Activated CD4-positive, alpha-beta T cell treated with anti-CD3 and anti-CD28 coated beads, Interleukin-2, amount 10 ng/mL, durations not matched to agents 24 days and 14 days (primary cell): ENCODE measurements at places on chromosomes 1 and 21. TPM values are rescaled to one million over a fixed set of nuclear protein-coding genes. Genes with fewer than 3 reads are reported as not detected.

Gene LMX1A
- total RNA-seq: not detected in 2 replicates

Gene FMOD
- 1.4 and 1.9 TPM in 2 replicates for total RNA-seq

GRCh38 chr1:87942165-87942564, 613.5 kb downstream of the LMO4 start:
- H3K27me3 ChIP-seq: no peaks in the 10 kb centered on the region
- H3K4me1 ChIP-seq: no peaks in the 10 kb centered on the region
- H3K36me3 ChIP-seq: no peaks in the 10 kb centered on the region
- DNase-seq: no peak
- no peak overlapping the region for H3K4me3 ChIP-seq

DNA sequence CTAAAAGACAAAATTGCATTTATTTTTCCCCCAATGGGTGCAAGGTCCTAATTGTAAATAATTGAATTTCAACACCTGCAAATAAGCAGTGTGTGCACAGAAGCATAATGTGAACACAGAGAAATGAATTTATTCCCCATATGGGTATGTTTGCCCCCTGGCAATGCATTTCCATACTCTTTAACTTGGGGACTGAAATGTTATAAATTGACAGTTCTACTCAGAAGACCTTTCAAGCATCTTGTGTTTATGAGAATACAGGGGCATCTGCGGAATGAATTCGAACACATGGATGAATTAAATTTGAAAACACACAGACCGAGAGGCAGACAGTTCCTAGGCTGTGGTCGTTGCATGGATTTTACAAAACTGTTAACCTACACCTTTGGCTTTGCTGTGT, 3.5 kb downstream of the PBX1 start:
- no peak overlapping the region for H3K27ac ChIP-seq
- H3K27me3 ChIP-seq: peaks cover 35% of the 10 kb centered on the region
- H3K4me3 ChIP-seq: no peak overlapping the region
- DNase-seq: no peak
- no peaks in the 10 kb centered on the region for H3K36me3 ChIP-seq
- H3K4me1 ChIP-seq: peaks cover 2% of the 10 kb centered on the region

DNA sequence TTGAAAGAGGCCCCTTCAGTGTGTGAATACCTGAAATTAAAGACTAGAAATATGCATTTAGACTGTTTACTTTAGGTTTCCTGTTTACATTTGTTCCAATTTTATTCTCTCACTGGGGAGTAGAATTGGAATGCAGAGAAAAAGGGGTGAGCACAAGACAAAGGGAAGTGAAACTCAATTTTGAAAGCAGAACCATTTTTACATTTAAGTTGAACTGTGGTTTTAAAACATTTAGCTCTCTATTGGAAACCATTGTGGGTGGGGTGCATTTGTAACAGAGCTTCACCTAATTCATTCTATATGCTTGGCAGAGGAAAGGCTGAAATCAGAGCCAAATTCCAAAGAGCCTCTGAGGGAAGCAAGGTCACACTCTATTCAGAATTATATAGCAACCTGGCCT, 235.3 kb upstream of the C1orf105 start:
- DNase-seq: peak; percentile 60
- peaks cover 40% of the 10 kb centered on the region for H3K4me1 ChIP-seq
- peak overlapping the region; percentile 49 for H3K27ac ChIP-seq
- H3K4me3 ChIP-seq: no peak overlapping the region

DNA sequence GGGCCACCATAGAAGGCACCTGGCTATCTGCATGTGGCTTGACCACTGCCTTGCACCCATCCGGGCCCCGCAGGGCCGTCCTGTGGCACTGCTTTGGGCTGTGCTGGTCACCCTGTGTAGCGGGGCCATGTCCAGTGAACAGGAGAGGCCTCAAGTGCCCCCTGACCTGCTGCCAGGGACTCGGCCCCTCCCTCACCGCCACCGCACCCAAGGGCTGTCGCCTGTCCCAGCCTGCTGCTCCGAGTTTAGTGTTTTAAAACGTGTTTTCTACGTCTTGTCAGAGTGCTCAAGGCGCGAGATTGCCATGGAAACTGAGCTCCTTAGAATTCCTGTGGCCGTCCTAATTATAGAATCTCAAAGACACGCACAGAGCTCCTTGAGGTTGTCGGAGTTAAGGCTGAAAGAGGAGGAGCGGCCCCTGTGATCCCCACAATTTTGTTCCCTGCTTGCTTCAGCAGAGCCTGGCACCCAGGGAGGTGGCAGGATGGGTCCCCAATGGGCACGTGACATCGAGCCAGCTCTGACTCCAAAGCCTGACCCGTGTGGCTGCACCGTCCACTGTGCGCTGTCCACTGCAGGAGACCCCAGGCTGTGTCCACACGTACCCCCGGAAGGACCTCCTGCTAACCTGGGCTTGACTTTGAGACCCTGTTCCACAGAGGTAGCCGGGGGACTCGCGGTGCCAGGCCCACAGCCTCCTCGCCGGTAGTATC, 66.2 kb downstream of the FAAP20 start:
- H3K4me1 ChIP-seq: peaks cover 8% of the 10 kb centered on the region
- H3K36me3 ChIP-seq: no peaks in the 10 kb centered on the region
- H3K27ac ChIP-seq: no peak overlapping the region
- no peaks in the 10 kb centered on the region for H3K27me3 ChIP-seq

GRCh38 chr1:66624412-66625060, 90.6 kb downstream of the SGIP1 start:
- peak overlapping the region; percentile 80 for H3K27ac ChIP-seq
- no peaks in the 10 kb centered on the region for H3K36me3 ChIP-seq
- no peak overlapping the region for H3K4me3 ChIP-seq
- peaks cover 2% of the 10 kb centered on the region for H3K27me3 ChIP-seq

GRCh38 chr21:33011462-33011861, 14.3 kb upstream of the OLIG2 start:
- no peak for DNase-seq
- H3K27ac ChIP-seq: no peak overlapping the region
- peaks cover 25% of the 10 kb centered on the region for H3K27me3 ChIP-seq
- H3K4me1 ChIP-seq: no peaks in the 10 kb centered on the region
- H3K36me3 ChIP-seq: no peaks in the 10 kb centered on the region

GRCh38 chr1:162868972-162869371, 8.0 kb upstream of the CCDC190 start:
- no peaks in the 10 kb centered on the region for H3K36me3 ChIP-seq
- H3K27me3 ChIP-seq: peaks cover 16% of the 10 kb centered on the region
- no peak overlapping the region for H3K27ac ChIP-seq
- DNase-seq: no peak
- H3K4me3 ChIP-seq: no peak overlapping the region
